ENCODE measurements at places on chromosomes 2 and 18. TPM values are rescaled to one million over a fixed set of nuclear protein-coding genes. Genes with fewer than 3 reads are reported as not detected.

KIF5C gene
- total RNA-seq = not detected

- no peak for DNase-seq
- H3K4me1 ChIP-seq = peaks cover 26% of the 10 kb centered on the region
- no peaks in the 10 kb centered on the region for H3K36me3 ChIP-seq
- no peak overlapping the region for H3K4me3 ChIP-seq
- no peaks in the 10 kb centered on the region for H3K27me3 ChIP-seq
These were observed 69.0 kb upstream of the TAF1B start for GRCh38 chr2:9774266-9774665.

DNA sequence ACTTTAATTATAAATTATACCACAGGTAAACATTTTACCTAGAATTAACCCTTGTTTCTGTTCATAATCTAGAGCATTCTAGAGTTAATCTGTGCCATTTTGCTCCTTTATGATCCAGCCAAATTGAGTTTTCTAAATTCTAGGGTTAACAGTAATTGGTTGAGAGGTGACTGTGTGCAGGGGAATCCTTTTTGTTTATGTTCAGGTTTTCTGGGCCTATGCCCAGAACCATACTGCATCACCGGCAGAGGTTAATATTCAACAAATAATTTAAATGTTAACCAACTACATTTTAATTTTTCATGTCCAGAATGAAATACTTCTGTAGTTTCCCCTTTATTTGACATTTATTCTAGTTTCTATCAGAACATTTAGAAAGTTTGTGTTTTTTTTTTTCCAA is 32.3 kb downstream of the CARF start:
- no peak for DNase-seq
- H3K4me3 ChIP-seq = no peak overlapping the region
- H3K36me3 ChIP-seq = no peaks in the 10 kb centered on the region
- H3K27ac ChIP-seq = no peak overlapping the region
- no peaks in the 10 kb centered on the region for H3K27me3 ChIP-seq
- H3K4me1 ChIP-seq = no peaks in the 10 kb centered on the region

GRCh38 chr2:107028661-107029060 is 142.7 kb upstream of the ST6GAL2 start:
- no peak for DNase-seq
- no peak overlapping the region for H3K27ac ChIP-seq
- no peaks in the 10 kb centered on the region for H3K36me3 ChIP-seq
- no peak overlapping the region for H3K4me3 ChIP-seq
- H3K4me1 ChIP-seq = no peaks in the 10 kb centered on the region
